Right kidney (tissue), 9 donors: ENCODE measurements at places on chromosomes 11 and 22.
A peak's percentile ranks its signal among the peaks of the same experiment; 100 is the strongest.

DNA sequence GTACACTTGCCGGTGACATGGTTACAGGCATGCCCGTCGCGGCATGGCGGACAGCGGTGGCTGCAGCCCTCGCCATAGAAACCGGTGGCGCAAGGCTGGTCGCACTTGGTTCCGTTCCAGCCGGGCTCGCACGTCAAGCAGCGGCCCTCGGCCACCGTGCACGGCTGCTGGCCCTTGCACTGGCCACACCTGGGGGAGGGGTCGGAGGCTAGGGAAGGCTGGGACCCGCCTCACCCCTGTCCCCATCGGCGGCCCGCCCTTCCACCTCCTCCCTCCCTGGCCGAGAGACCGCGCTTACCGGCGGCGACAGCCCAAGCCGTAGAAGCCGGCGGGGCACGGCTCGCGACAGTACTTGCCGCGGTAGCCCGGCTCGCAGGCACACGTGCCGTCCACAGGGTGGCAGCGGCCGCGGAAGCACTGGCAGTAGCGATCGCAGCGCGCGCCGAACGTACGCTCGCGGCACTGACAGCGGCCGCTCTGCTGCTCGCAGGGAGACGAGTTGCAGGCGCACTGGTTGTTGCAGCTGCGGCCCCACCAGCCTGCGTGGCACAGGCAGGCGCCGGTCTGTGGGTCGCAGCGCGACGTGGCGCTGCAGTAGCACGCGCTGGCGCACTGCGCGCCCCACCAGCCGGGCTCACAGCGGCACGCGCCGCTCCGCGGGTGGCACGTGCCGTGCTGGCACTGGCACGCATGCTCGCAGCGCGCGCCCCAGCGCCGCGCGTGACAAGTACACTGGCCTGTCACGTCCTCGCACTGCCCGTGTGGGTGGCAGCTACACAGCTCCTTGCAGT lies 6.7 kb downstream of the SCARF2 start:
- peak; percentile 69 for DNase-seq

DNA sequence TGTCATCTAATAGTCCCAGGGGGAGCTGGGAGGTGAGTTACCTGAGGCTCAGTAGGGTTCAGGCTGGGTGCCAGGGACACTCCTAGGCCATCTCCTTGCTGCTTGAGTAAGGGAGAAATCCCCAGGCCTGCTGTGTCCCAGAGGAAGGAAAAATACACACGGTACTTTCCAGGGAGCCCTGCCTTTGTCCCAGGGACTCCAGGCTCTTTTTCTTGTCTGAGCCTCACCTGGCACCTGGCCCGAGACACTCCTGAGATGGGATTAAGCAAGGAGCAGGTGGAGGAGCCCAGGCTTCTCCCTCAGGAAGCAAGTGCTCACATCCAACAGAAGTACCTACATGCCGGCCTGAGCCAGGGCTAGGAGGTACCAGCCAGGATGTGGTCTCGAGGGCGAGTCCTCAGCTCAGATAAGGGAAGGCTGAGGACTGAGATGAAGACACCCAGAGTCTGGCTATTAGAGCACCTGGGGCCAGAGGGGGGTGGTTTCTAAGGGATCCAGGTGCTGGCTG lies 899 bp upstream of the KLHDC7B start:
- DNase-seq, result no peak

DNA sequence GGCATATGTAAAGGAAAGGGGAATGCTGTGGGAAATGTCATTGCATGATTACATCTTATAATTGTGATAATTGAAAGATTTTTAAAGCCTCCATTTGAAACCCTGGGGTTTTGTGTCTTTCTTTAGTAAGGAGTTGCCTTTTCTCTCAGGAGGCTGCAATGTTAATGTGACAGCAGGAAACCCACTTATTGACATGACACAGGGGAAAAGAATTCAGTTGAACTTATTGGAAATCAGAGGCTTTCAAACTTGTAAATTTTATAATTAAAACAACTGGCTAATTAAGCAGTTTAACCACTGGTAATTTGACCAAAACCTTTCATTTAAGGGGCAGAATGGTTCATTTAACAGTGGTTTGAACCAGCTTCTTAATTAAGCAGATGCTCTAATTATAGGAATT lies 31.2 kb downstream of the MRPL48 start:
- DNase-seq, result no peak

DNA sequence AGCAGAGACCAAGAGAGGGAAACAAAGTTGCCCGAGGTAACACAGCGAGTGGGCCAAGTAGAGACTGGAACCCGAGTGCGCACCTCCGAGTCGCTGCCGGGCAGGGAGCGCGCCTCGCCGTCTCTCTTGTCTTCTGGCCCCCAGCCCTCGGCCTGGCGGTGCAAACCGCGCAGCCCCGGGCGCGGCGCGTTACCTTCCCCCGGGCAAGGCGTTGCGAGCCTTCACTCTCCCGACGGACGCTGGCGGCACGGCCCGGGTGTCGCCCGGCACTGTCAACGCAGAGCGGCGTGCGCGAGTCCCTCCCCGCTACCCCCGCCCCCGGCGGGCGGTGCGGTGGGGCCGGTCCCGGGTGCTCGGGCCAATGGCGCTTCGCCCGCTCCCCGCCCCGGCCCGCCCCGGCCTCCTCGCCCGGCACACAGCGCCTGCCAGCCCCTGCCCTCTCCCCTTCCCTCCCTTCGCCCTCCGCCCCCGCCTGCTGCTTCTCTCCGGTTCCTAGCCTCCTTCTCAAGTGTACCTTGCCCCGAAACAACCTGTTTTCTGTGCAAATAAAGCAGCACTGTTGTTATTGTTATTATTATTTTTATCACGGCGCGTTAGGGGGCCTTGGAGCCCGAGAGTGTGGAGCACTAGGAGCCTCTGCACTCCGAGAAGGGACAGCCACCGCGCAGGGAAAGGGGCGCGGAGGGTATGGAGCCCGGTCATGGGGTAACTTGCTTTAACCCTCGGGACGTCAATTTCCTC lies at the start of gene SYTL2:
Gene SYTL2, minus strand, starts transcription at position 271 of the 741 bp plus-strand sequence. CDS start 53,416 bp downstream, outside the sequence.
- DNase-seq, result peak; percentile 80
